ENCODE measurements at places on chromosomes 4 and X.

GRCh38 chr4:151095142-151095541 is 4.3 kb upstream of the RPS3A start:
- DNase-seq = no peak

DNA sequence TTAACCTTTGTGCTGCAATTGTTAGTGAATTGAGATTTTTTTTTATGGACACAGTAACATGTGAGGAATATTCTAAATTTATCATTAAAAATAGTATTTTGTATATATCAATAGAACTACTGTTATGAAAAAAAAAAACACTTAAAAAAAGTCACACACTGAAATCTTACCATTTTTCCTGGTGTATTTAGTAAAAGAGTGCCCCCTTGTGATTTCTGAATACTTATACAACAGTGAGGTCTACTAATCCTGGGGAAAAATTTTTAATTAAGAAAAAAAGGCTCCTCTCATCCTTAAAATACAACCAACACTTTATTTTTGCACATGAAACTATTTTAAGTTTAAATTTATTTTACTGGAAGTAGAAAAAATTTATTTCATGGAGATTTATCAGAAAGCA is 56.4 kb upstream of the SPOCK3 start:
- DNase-seq = no peak

DNA sequence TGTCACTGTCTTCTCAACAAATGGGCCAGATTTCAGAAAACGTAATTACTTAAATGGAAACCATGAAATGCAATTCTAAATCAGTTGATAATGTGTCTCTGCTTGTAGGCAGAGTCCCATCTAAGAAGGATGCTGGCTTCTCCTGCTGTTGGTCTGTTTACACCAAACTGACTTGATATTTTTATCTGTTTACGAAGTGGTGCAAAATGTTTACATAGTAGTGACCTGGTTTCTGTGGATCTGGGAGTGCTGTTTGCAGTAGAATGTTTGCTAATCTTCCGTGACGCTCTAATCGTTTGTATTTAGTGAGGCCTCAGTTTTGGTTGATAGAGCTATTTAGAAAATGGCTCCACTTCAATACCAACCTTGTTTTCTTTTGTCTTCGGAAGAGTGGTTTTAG is 213.5 kb downstream of the VEGFC start:
- DNase-seq = no peak

GRCh38 chr4:85964298-85964697 is 395.6 kb downstream of the MAPK10 start:
- DNase-seq = no peak

GRCh38 chr4:171639540-171639939 is 173.7 kb upstream of the GALNTL6 start:
- DNase-seq = no peak

DNA sequence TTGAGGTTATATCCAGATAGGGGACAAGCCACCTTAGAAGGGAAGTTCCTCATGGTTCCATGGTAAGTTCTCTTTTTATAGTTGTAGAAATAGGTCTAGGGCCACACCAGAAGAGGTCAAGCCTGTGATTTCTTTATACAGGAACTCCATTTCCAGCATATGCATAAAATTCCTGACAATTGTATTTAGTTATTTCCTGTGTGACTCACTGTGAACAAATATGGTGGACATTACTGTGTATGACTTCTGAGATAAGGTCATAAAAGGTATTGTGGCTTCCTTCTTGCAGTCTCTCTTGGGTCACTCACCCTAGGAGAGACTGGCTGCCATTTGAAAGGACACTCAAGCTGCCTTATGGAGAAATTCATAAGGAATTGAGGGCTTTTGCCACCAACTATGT is 2.2 kb upstream of the C4orf36 start:
- DNase-seq = no peak

DNA sequence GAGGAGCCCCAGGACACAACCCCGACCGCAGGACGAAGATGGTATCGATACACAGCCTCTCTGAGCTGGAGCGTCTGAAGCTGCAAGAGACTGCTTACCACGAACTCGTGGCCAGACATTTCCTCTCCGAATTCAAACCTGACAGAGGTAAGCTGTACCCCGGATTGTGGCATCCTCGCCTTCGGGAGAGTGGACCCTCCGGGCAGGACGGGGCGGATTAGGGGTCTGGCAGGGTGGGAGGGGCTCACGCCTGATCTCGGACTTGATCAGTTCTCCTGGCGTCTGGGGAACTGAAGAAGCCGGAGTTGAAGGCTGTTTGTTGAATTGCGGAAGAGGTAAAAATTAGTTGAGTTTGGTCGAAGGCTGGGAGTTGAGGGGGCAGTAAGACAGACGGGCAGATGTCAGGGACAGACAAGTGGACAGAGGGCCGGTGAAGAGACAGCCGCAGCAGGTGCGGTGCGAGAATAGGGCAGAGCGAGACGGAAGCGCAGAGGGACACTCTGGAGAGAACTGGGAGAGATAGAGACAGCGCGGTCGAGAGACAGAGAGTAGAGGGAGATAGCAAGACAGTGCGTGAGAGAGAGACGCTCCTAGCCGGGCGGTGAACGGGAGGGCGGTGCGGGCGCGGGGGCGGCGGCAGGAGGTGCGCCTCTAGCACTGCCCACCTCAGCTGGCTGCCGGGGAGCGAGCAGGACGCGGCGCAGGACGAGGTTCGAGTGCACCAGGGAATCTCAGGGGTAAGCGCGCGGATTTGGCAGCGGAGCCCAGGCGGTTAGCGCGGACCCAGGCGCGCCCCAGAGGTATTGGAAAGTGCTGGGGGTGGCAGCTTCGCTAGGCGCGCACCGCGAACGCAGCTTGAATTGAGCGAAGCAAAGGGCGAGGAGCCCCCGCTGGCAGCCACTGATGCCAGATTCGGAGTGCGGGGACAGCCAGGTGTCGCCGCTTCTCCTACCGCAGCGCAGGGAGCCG is 23.9 kb downstream of the ARHGAP36 start:
- no peak for DNase-seq

GRCh38 chr4:74527049-74527448 is 82.1 kb downstream of the AREG start:
- DNase-seq = no peak

DNA sequence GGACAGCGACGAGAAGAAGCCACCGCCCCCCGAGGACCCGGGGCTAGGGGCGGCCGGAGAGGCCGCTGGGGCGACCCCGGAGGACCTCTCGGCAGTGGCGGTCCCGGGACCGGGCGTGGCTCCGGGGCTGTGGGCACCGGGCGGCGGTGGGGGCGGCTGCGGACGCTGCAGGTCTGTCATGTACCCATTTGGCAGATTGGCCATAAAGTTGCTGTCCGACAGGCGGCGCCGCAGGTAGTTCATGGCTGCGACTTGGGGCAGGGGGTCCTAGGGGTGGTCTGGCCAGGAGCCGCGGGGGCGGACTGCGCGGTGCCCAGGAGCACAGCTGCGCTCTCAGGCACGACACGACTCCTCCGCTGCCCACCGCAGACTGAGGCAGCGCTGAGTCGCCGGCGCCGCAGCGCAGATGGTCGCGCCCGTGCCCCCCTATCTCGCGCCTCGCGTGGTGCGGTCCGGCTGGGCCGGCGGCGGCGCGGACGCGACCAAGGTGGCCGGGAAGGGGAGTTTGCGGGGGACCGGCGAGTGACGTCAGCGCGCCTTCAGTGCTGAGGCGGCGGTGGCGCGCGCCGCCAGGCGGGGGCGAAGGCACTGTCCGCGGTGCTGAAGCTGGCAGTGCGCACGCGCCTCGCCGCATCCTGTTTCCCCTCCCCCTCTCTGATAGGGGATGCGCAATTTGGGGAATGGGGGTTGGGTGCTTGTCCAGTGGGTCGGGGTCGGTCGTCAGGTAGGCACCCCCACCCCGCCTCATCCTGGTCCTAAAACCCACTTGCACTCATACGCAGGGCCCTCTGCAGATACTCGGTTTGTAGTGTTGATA is at the start of gene SYN1:
TSS of gene SYN1 (minus strand) at position 372 of the 817 bp plus-strand sequence. CDS start at position 243, 129 bp downstream.
- DNase-seq = peak; percentile 84

GRCh38 chrX:17072301-17072700 is 125.8 kb downstream of the REPS2 start:
- no peak for DNase-seq

DNA sequence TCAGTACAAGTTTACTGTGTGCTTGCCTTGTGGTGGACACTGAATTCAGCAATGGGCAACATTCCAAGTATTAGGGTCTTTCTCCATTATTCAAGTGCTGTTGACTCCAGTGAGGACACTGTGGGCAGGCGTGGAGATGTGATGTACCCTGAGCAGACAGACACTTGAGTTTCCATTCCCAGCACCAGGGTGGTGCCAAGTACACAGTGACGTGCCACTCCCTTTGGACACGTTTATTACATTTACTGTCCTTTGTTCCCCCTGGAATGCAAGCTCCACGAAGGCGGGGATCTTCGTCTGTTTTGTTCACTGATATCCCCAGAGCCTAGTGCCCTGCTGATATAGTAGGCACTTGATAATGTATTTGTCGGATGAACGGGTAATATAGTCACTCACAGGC is 130.6 kb upstream of the STX18 start:
- no peak for DNase-seq

DNA sequence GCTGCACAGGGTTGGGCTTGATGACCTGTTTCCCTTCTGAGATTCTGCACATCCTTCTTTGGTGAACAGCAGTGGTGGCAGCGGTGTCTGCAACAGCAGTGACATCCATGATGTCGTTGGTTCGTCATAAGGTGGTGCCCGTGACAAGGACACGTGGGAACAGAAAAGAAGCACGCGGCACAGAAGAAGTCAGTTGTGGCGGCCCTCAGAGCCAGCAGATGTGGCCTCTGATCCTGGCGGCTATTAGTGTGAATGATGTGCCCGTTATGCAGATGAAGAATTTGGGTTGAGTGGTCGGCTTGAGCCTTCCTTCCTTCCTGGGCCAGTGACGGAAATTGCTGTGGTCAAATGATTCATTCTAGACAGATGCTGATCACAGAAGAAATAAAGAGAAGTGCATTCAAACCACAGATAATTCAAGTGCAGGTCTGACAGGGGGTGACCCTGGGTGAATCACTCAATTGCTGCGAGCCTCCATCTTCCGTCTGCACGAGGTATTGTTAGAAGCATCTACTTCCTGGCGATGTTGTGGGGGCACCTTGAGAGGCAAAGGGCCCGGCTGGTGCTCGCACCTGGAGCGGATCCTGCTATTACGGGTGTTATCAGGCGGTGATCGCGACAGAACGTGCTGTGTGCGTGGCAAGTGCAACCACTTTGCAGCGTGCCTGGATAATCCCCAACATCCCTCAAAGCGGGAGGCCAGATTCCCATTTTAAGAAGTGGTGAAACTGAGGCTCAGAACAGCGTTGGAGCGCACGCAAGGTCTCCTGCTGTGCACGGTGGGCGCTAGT is 215.2 kb upstream of the PSAPL1 start:
- peak; percentile 46 for DNase-seq

DNA sequence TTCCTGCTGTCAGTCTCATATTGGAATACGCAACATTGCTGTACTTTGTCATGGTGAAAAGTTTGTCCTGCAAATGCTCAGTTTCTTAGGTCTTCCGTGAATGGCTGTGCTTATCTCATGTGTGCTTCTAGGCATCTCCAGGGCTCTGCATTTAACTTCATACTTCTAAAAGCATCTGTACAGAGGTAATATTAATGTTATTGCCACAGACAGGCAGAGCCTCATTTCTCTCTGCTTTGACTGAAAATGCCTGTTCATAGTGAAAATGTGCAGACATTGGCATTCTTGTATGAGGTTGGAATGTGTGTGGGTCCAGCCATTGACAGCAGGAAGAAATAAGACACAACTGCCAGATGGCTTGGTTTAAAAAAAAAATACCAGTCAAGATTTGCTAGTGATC is 140.1 kb upstream of the TTC29 start:
- no peak for DNase-seq

DNA sequence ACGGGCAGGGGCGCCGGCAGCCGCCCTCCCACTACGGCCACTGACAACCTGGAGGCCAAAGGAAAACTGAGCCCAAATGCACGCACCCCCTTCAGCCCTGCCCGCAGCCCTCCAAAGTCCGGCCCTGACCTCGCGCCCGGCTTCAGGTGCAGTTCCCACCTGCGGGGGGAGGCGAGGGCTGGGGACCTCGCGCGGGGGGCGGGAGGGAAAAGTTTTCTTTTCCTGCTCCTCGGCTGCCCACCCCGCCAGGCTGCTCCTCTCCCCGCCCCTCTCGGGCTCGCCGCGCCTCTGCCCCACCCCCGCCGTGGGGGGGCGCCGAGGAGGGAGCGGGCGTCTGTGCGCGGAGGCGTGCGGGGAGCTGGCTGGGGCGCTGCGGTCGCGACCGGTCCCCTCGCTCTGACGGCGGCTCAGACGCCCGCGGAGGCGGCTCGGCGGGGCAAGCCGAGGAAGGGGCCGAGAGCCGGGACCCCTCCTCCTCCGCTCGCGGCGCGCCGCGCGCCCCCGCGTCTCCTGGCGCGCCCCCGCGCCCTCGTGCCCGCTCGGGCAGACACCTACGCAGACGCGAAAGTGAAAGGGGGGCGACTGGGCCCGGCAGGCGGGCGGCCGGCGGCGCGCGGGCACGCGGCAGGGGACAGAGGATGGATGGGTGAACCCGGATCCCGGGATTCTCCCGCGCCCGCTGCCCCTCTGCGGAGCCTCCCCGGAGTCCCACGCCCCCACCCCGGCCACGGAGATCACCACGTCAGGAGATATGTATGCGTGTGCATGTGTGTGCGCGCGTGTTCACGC is 3.1 kb upstream of the NR3C2 start:
- DNase-seq = peak; percentile 80

- no peak for DNase-seq
Measured at GRCh38 chrX:149950681-149951080, 12.4 kb upstream of the EOLA2 start.

GRCh38 chr4:61427818-61428495 is 227.8 kb downstream of the ADGRL3 start:
- DNase-seq = no peak

DNA sequence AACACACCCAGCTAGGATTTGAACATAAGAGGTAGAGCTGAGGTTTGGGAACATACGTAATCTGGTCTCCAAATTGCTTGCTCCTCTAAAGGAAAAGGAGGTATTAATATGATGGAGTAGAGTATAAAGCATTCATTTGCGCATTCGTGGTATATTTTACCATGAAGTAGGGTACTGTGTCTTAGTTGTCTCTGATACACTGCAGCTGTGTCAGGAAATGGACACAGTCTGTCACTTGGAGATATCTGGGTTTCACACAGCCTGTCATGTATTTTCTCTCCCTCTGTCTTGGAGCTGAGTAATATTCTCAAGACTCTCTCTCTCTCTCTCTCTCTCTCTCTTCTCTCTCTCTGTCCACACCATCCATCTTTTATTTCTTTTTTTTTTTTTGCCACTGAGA is 274.8 kb upstream of the UGT8 start:
- DNase-seq = no peak

DNA sequence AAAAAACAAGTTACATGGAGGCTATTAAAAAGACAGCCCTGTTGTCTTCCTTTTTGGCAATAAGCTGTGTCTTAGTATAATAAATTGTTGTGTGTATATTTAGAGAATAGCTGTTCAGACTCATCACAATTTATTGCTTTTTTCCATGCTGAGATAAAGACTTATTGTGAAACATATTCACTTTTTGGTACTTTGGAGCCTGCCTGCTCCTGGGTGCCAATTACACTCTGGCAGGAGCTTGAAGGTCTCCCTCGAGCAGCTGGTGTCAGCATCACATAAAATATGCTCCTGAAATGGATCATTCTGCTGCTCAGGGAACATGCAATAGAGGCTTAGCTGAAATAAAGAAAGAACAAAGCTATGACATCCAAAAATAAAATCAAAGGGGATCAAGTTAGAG is 211.6 kb upstream of the DKK2 start:
- no peak for DNase-seq

GRCh38 chrX:23937100-23937499 is 29.3 kb downstream of the CXorf58 start:
- DNase-seq = no peak
